Foreskin melanocyte (primary cell): ENCODE measurements at places on chromosomes 3 and 15.

DNA sequence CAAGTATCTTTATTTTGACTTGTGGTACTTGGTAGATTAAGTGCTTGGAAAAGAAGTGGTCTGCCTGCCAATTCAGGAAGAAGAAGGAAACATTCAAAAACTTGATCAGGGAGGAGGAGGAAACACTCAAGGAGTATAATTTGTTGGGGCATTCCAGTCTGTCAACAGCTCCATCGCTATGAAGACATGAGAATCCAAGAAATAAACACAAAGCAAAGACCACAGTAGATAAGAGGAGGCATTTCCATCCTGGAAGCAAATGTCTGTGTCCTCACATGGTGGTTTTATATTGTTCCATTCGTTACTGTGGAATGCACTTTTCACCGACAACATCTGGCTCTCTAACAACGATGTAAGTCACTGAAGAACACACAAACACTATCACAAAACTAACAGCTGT lies 176.1 kb upstream of the FRMD4B start:
- DNase-seq: no peak

GRCh38 chr3:126817781-126818180 lies 113.7 kb downstream of the CHCHD6 start:
- no peak for DNase-seq

DNA sequence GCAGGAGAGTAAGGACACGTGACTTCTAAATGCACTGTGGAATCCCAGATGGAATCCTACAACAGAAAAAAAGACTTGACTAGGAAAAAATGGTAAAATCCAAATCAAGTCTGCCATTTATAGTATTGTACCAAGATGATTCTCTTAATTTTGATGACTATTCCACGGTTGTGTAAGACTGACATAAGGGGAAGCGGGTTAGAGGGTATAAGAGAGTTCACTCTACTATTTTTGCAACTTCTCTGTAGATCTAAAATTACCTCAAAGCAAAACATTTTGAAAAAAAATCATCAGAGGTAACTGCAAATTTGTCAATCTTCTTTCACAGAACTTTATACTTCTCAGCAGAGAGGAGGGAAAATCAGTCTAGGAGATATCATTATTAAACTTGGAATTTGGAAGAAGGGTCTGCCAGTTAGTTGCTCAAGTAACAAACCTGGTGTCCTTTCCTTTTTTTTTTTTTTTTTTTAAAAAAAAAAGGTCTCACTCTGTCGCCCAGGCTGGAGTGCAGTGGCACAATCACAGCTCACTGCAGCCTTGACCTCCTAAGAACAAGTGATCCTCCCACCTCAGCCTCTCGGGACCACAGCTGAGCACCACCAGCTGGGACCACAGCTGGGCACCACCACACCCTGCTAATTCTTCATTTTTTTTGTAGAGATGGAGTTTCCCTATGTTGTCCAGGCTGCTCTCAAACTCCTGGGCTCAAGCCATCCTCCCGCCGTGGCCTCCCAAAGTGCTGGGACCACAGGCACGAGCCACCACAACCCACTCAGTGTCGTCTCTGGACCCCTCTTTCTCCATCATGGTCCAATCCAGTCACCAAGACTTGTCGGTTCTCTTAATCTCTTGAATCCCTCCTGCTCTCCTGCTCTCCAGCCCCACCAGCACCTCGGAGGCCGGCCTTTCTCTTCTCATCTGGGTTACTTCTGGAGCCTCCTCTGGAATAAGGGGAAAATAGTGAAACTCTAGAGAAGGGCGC lies 14.9 kb upstream of the HES1 start:
- no peak for DNase-seq

DNA sequence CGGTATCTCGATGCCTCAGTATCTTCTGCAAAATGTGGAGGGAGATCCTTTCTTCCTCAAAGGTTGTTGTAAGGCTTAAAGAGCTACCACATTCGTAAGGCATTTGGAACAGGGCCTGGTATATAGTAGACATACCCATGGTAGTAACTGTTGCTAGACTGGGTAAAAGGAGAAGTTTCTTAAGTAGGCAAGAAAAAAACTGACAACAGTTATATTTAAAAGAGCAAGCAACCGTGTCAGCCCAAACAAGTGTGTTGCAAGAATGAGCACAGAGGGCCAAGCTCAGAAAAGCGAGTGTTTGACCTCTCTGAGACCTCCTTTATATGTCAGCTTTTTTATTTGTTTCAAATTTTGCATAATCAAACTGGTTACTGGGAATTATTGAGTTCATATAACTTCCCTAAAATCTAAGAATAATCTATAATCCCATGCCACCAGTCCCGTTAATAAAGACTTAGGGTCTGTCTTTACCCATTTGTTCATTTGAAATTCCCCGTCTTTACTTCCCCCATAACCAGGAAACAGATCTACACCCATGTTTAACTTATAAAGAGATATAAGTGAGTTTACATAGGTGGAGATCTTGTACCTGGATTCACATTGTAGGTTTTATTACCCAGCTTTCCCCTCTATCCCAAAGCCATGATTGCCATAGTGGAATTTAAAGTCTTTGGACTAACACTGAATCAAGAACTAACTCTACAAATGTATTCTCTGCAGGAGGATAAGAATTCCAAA lies 7.3 kb downstream of the B3GNT5 start:
- no peak for DNase-seq

DNA sequence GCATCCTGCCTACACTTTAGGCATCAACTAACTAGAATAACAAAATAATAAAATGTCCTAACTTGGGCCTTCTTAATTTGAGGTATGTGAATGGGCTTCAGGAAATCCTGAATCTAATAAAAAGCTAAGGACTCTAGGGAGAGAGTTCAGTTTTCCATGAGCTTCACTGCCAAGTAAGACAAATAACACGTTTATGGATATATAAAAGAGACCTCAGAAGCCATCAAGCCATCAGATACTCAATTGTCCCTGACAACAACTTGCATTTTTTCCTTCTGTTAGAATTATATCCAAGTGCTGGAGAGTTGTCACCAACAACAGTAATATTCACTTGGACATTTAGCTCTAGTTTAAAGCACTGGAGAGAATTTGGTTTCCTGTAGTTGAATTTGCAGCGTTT lies 102.4 kb upstream of the IGSF10 start:
- no peak for DNase-seq

GRCh38 chr3:16928386-16929132 lies 43.8 kb downstream of the PLCL2 start:
- DNase-seq: no peak
